WTC11 (cell line): ENCODE measurements at places on chromosomes 5 and 9. TPM values are rescaled to one million over a fixed set of nuclear protein-coding genes. Genes with fewer than 3 reads are reported as not detected.

- no peak for DNase-seq
These were observed 90.3 kb downstream of the BARX1 start for GRCh38 chr9:93864840-93865239.

C5orf52 gene
- total RNA-seq: not detected in 3 replicates

DNA sequence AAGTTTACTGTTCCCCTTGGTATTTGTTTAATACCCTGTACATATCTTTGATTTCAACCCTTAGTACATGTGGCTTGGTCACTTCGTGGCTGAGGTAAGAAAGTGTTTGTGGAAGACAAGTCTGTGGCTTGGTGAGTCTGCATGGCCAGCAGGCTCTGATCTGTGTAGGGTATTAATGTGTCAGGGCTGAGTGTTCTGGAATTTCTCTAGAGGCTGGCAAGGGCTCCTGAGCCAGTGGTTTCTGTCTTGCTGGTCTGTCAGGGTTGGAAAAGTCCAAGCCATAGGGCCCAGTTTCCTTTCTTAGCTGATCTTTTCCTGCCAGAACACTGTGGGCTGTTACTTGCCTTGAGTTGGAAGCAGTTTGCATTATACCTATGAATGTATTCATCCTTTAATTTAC, 48.0 kb upstream of the FBXL7 start:
- DNase-seq: no peak

DNA sequence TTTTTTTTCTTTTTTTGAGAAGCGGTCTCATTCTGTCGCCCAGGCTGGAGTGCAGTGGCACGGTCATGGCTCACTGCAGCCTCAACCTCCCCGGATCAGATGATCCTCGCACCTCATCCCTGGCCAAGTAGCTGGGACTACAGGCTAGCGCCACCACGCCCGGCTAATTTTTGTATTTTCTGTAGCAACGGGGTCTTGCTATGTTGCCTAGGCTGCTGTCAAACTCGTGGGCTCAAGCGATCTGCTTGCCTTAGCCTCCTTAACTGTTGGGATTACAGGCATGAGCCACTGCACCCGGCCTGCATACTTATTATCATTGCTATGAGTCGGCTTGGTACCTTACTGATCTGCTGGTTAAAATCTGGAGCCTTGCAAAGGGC, 790 bp upstream of the IARS1 start:
- no peak for DNase-seq

DNA sequence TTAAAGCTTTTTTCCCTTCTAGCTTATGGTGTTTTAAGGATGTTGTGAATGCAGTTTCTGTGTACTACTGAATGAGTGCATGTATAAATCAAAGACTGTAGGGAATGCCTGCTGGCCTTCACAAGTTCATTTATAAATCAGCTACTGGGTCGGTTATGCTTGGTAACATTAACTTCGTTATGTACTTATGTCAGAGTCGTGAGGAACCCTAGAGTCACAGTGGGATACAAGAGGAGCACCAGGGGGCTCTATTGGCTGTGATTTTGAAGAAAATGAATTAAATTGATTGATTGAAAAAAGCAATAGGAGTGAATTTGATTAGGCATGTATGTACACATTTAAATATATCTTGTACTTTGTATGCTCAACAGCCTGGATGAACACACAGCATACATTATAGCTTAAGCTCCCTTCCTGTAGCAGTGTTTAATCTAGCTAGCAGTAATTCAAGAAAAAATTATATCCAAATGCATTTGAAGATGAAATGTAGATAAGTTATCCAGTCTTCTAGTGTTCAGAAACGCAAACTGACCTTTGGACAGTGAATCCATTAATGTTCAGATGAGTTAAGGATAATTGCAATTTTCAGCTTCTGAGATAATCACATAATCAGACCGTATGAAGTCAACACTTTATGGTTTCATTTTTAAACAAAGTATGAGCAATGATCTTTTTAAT, 204.2 kb downstream of the KDM4C start:
- DNase-seq: no peak

LPAR1 gene
- 3.3 to 4.9 TPM (median 4.0 TPM) in 3 replicates for total RNA-seq

DNA sequence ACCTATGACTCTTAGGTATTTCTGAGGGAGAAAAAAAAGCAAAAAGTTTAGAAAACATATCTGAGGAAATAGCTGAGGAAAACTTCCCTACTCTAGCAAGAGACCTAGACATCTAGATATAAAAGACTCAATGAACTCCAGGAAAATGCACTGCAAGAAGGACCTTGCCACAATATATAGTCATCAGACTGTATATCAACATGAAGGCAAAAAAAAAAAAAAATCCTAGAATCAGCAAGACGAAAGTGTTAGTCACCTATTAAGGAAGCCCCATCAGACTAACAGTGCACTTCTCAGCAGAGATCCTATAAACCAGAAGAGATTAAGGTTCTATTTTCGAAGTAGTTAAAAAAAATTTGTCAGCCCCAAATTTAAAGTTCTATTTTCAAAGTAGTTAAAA, 166.2 kb downstream of the TMEM38B start:
- DNase-seq: no peak

- DNase-seq: no peak
These were observed 25.9 kb downstream of the NDFIP1 start for GRCh38 chr5:142134331-142135010.

ABLIM3 gene
- 0.33 to 0.69 TPM (median 0.46 TPM) in 3 replicates for total RNA-seq

SHB gene
- total RNA-seq: 9.5 to 12.2 TPM (median 10.6 TPM) in 3 replicates

DNA sequence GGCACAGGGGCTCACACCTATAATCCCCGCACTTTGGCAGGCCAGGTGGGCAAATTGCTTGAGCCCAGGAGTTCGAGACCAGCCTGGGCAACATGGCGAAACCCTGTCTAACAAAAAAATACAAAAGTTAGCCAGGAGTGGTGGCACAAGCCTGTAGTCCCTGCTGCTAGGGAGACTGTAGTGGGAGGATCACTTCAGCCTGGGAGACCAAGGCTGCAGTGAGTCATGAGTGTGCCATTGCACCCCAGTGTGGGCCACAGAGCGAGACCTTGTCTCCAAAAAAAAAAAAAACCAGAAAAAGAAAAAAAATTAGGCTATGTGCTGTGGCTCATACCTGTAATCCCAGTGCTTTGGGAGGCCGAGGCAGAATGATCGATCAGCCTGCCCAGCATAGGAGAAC, 58.5 kb upstream of the EIF4EBP3 start:
- no peak for DNase-seq

GRCh38 chr5:68336200-68336599, 120.6 kb downstream of the PIK3R1 start:
- DNase-seq: no peak

OR13J1 gene
- total RNA-seq: not detected in 3 replicates

FAT2 gene
- total RNA-seq: 0.14 to 0.26 TPM (median 0.16 TPM) in 3 replicates

GRCh38 chr5:126799780-126800179, 22.8 kb downstream of the LMNB1 start:
- no peak for DNase-seq

C9orf43 gene
- total RNA-seq: 0.28 to 0.46 TPM (median 0.30 TPM) in 3 replicates

DNA sequence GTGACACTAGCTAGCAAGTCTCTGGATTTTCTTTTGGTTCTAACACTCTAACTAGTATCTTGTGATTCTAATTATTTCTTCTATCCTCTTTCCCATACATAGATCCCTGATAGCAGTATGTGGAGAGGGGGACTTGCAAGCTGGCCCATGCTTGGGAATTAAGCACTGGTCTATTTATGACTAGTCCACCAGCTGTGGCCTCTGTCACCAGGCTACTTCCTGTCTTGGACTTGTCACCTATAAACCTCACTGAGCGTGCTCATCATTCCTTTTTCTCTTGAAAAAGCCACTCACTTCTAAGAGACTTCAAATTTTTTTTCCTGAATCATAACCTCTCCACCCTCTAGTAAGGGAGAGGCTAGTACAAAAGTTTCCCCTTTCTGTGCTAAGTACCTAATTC, 32.3 kb upstream of the MAMDC2 start:
- no peak for DNase-seq

ORM2 gene
- 0.73 to 1.6 TPM (median 1.0 TPM) in 3 replicates for total RNA-seq

DNA sequence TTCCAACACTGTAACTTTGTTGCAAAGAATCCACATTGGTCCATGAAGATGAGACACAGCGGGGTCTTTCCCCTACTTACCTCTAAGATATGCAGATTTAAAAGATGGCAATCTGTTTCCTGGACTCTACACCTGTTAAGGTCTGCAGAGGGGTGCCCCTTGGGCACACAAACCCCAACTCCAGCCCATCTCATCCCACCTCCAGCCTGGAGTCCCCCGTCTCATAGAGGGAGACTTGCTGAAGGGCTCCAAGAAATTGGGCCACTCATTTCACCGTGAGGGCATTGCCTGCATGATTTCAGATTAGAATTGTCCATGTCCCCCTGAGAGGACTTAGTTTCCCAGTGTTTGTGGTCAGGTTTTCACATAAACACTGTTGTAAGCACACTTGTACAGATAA, 365.7 kb downstream of the IRX2 start:
- DNase-seq: no peak

GARNL3 gene
- 17.8 to 22.4 TPM (median 20.3 TPM) in 3 replicates for total RNA-seq

- DNase-seq: no peak
These were observed 385.0 kb upstream of the TRPC7 start for GRCh38 chr5:136750224-136750862.

TNPO1 gene
- 132 to 150 TPM (median 134 TPM) in 3 replicates for total RNA-seq
